ENCODE measurements at places on chromosomes 3 and 15.

DNA sequence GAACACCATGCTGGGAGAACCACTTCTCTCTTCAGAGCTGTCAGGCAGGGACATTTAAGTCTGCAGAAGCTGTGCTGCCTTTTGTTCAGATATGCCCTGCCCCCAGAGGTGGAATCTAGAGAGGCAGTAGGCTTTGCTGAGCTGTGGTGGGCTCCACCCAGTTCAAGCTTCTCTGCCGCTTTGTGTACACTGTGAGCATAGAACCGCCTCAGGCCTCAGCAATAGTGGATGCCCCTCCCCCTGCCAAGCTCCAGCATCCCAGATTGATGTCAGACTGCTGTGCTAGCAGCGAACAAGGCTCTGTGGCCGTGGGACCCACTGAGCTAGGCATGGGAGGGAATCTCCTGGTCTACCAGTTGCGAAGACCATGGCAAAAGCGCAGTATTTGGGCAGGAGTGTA lies 121.6 kb downstream of the NFKBIZ start:
- DNase-seq, result no peak

DNA sequence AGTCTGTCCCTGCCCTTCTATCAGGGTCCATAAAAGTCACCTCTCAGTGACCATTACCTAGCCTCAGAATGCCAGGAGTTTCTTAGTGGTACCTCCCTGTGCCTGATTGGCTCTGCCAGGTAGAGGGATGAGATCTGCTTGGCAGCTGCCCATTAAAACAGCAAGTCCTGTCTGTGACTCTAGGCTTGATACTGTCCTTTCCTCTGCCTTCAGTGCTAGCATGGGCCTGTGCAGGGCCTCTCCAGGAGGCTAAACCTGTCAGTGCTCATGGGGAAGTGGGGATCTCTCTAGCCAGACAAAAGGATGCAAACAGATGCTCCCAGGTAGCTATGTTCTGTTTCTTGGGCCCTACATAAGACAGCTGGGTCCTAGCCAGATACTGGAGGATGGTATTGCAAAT lies 10.0 kb upstream of the MANF start:
- no peak for DNase-seq

DNA sequence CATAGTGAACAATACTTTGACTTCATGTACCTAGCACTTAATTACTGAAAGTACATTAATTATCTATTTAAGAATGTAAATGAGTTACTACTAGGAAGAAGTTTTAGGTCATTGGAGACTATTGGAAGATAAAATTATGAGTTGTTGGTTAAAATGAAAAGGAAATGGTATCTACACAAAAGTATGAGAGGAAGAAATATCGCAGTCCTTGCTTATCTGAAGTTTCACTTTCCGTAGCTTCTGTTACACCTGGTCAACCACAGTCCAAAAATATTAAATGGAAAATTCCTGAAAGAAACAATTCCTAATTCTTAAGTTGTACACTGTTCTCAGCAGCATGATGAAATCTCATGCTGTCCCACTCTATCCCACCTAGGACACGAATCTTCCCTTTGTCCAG lies 57.8 kb downstream of the HACD2 start:
- DNase-seq, result no peak

GRCh38 chr15:82159922-82160321 lies 102.6 kb downstream of the EFL1 start:
- DNase-seq, result no peak

GRCh38 chr15:63369781-63370180 lies 11.9 kb downstream of the CA12 start:
- no peak for DNase-seq

DNA sequence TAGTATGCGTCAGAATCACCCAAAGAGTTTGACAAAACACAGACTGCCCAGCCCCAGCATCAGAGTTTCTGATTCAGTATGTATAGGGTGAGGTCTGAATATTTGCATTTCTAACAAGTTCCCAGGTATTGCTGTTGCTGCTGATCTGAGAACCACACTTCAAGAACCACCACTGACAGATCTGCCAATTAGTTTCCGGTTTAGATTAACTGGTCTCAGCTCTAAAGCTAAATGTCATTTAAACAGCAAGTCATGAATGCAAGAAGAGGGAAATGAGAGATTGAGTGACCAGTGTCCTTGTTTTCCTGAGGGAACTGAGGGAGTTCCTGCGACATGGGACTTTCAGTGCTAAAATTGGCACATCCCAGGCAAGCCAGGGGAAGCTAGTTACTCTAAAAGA lies 305.0 kb downstream of the ZNF385D start:
- no peak for DNase-seq

- DNase-seq, result peak; percentile 54
These were observed 23.0 kb upstream of the ANP32A start for GRCh38 chr15:68843425-68844311.

DNA sequence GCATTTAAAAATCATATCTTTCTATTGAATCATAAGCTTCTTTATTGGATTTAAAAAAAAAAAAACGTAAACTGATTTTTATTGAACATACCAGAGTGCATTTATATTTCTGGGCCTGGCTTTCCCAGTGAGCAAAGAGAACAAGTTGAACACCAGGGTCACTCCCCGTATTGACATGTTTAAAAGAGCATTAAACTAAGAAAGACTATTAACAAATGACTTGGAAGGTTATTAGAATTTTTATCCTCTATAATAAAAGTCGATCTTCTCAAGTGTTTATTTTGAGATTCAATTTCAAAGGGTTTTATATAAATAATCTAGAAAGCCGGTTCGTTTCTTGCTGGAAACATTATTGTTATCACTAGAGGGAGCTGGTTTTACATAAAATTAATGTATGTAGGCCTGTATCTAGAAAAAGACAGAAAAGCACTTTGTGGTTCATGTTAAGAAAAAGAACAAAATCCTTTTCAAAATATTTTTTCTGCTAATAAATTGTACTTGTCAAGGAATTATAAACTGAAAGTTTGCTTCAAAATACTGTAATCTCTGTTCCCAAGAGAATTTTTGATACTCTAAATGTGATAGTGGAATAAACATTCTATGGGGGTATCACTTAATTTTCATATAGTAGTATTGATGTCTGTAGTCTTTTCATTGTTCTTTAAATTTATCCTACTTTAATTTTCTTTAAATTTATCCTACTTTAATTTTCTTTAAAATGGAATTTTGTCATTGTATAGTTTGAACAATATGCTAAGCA lies 321.8 kb upstream of the MME start:
- peak; percentile 29 for DNase-seq

GRCh38 chr15:31320022-31320421 lies 6.6 kb upstream of the KLF13 start:
- DNase-seq, result no peak

- no peak for DNase-seq
These were observed 255.6 kb upstream of the LMCD1 start for GRCh38 chr3:8246070-8246469.

- DNase-seq, result no peak
These were observed 1.7 kb downstream of the PPCDC start for GRCh38 chr15:75025107-75025506.

DNA sequence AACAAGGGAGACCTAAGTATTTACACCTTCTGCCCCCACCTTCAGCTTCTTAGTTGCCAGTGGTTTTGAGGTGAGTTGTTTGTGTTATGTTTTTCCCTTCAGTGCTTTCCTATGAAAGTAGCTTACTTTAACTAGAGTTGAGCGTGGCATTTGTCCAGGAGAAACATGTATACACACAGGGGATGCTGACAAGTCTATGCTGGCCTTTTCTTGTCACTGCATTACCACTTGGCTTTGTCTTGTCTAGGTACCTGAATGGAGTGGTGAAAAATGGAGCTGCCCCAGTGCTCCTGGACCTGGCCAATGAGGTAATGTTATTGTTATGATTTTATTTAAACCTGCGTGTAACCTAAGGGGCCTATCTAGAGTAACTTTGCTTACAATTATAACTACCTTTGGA lies 74.4 kb downstream of the CDIN1 start:
- no peak for DNase-seq

GRCh38 chr15:25175033-25175788 lies 220.4 kb downstream of the SNRPN start:
- DNase-seq, result no peak

- no peak for DNase-seq
These were observed 24.6 kb downstream of the POLG start for GRCh38 chr15:89309993-89310392.

DNA sequence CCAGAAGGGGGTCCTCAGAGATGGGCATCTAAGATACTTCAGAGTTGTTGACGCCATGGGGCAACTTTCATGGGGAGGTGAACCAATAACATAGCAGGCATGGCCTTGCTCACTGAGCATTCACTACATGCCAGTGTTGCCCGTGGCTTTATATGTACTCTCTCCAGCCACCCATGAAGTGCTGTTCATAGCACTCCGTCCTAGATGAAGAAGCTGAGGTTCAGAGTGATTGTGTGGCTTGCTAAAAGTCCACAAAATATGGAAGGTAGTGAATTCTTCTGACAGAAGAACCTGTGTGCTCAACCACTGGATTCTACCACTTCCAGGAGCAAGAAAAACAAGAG lies 9.8 kb upstream of the SEMA4B start:
- DNase-seq, result no peak

- peak; percentile 75 for DNase-seq
These were observed 90.6 kb downstream of the IQSEC1 start for GRCh38 chr3:12982619-12983101.

DNA sequence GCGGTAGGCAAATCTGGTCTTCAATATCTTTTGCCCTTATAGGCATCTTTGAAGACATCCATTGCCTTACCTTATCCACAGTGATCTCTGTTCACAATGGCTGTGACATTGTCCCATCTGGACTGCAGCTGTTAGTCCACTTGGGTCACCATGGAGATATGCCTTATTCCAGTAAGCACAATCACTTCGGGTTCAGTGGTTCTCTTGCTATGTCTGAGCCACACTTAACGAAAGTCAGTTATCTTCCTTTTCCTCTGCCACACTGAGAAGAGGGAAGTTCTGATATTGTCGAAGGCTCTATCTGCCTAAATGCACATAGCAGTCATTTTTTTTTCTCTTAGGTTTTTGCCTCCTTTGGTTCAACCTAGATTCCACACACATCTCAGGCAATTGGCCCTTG lies 119.0 kb upstream of the SATB1 start:
- peak; percentile 64 for DNase-seq

DNA sequence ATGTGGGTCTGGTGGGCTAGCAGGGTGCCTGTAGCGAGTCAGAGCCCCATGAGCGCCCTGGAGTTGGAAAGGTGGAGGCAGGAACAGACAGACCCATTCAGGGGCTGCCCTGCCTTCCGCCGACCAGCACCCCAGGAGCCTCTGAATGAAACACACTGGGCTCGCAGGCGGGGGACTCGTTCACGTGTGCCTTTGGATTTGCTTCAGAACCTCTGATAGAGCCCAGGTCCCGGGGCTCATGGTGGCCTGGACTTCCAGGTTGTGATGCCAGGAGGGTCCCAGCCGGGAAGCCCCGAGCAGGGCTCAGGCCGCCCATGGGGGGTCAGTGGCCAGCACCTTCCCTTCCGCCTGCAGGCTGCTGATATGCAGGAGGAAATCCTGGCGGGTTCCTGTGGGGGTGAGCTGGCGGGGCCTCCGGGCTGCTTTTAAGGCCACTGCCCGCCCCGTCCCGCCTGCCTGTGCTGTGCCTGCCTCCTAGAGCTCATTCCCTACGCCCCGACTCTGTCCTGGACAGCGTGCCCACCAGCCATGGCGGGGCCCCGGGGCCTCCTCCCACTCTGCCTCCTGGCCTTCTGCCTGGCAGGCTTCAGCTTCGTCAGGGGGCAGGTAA lies at the start of gene STAB1:
TSS of gene STAB1 (plus strand) at position 453 of the 610 bp plus-strand sequence. CDS start at position 529, 76 bp downstream.
- DNase-seq, result peak; percentile 32

DNA sequence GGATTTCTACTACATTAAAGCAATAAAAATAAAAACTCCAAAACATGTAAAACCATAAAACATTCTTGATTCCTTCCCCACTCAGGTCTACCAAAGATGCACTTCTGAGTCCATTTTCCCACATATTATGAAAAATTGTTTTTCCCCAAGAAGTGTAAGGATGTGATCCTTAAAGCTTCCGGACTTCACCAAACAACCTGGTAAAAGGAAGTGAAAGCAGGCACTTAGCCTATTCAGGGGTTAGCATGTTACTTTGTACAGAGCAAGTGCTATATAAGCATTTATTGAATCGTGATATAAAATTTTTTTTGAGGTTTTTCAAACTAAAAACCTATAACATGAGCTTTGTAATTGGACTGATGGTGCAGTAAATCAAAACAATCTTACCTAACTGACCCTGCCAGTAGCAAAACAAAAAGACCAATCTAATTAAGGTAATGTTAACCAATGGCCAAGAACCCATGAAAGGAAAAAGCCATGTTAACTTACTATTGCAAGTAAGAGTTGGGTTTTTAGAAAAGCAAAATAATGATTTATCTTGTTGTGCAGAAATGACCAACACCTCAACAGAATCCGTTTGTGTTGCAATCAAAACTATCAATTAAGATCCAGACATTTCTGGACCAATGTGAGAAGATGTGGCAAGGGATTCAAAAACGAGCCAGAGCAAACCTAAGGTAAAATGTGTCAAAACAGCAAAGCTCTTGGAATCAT lies 1.8 kb downstream of the SETD2 start:
- no peak for DNase-seq

DNA sequence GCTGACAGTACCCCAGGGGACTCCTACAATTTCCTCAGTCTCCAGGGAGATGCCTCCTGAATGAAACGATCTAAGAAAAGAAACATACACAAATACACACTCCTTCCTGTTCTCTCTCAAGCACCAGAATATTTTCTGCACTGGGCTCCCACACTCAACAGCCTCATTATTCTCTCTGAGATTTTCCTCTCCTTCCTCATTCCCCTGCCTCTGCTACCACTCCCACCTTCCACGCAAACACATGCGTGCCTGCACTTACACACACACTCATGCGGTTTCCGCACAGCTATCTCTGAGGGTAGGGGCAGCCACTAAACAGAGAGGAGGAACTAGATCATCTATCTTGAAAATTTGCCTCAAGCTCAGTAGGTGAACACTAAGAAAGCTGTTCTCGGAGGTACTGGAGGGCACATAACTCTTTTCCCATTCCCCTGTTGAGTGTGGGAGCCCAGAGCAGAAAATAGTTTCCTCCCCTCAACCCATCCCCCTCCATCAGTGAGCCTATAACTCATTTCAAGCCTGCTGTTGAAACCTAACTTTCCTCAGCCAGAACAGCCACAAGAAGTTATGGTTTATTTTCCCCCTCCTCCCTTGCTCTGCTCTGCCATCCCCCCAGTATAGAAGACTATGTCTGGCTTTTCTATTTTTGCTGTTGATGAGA lies 30.5 kb upstream of the TIPARP start:
- DNase-seq, result peak; percentile 95

- no peak for DNase-seq
These were observed 38.6 kb upstream of the ADGRG7 start for GRCh38 chr3:100570811-100571210.

- no peak for DNase-seq
These were observed 31.8 kb downstream of the CYP8B1 start for GRCh38 chr3:42843713-42844411.

Measured in common myeloid progenitor, CD34-positive (primary cell).